Stimulated activated CD8-positive, alpha-beta memory T cell treated with anti-CD3 and anti-CD28 coated beads, Interleukin-12 subunit alpha, Interleukin-12 subunit beta, amount 100 ng/mL, for 1 hour (primary cell): ENCODE measurements at places on chromosomes 7 and 10.

GRCh38 chr7:42448901-42449300 lies 211.9 kb upstream of the GLI3 start:
- no peak for DNase-seq

DNA sequence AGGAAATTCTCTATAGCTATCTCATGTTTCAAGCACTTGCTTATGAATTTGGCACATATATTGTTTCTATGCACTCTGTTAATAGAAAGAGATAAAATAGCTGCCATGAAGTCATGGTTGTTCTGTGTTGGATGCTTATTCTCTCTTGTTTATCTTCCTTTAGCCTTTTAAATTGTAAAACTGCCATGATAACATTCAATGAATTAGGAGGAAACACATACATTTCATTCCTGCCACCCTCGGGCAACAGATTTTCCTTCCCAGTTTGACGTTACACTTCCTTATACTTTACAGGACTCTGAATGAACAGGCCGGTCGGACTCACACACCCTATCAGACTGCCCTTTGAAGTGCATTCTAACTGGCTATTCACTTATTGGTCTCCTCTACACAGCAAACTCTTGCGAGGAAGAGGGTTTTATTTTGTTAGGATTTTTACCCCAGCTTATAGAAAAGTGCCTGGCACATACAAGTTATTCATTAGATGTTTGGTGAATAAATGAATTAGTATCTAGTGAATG lies 65.7 kb upstream of the FERD3L start:
- DNase-seq = no peak

- no peak for DNase-seq
Observed at GRCh38 chr10:93462371-93462770, 19.8 kb downstream of the MYOF start.

DNA sequence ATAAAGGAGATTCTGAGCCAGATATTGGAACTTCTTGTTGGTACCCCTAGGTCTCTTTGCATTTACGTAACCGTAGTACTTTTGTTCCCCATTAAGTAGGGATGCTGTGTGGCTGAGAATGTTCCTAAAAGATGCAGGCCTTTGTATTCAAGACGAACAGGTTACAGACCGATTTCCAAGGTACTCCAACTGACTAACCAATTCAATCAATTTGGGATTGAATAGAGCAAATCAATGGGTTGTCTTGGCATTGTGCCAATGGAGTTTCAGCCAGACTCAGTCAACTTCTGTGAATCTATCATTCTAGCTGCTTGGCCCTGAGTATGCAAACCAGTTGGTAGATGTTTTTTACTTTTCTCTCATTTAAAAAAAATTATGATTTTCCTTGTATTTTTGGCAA lies 347.3 kb upstream of the NPVF start:
- DNase-seq = no peak

GRCh38 chr10:104937567-104937966 lies 296.5 kb downstream of the SORCS3 start:
- no peak for DNase-seq

GRCh38 chr7:92061154-92061553 lies 73.1 kb downstream of the CYP51A1 start:
- DNase-seq = no peak

DNA sequence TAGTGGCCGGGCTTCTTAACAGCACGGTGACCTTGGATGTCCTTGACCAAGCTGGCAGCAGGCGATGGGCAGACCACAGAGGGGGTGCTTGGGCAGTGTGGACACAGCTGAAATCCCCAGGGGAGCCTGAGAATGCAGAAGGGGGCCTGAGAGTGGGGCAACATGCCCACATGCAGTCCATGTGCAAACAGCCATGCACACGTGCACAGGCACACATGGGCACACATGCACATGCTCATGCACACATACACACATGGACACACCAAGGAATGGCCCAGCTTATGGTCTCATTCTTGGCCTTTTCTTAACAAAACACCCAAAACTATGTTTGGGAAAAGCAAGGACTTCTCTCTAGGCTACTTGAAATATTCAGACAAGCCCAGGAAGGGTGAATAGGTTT lies 483.9 kb upstream of the MKI67 start:
- DNase-seq = no peak

GRCh38 chr7:142671506-142671905 lies 77.8 kb upstream of the PRSS1 start:
- DNase-seq = no peak

DNA sequence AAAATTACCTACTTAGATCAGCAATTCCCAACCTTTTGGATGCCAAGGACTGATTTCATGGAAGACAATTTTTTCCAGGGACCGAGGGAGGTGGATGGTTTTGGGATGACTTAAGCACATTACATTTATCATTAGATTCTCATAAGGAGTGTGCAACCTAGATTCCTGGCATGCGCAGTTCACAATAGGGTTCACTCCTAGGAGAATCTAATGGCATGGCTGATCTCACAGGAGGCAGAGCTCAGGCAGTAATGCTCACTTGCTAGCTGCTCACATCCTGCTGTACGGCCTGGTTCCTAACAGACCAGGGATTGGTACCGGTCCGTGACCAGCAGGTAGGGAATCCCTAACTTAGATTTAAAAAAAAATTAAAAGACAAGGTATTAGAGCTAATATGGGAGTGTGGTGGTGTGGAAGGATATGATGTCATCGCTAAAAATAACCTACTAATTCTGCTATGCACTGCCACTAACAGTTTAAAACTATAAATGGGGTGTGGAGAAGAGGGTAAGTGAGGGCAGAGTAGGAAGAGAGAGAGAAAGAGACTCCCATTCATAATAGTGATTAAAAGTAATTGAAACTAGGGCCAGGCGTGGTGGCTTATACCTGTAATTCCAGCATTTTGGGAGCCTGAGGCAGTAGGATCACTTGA lies 282.7 kb downstream of the BAMBI start:
- no peak for DNase-seq

GRCh38 chr7:50688226-50688590 lies 94.5 kb downstream of the GRB10 start:
- no peak for DNase-seq
